GM12878 (cell line): ENCODE measurements at places on chromosomes 4 and X. TPM values are rescaled to one million over a fixed set of nuclear protein-coding genes. Genes with fewer than 3 reads are reported as not detected.
A peak's percentile ranks its signal among the peaks of the same experiment; 100 is the strongest.

DNA sequence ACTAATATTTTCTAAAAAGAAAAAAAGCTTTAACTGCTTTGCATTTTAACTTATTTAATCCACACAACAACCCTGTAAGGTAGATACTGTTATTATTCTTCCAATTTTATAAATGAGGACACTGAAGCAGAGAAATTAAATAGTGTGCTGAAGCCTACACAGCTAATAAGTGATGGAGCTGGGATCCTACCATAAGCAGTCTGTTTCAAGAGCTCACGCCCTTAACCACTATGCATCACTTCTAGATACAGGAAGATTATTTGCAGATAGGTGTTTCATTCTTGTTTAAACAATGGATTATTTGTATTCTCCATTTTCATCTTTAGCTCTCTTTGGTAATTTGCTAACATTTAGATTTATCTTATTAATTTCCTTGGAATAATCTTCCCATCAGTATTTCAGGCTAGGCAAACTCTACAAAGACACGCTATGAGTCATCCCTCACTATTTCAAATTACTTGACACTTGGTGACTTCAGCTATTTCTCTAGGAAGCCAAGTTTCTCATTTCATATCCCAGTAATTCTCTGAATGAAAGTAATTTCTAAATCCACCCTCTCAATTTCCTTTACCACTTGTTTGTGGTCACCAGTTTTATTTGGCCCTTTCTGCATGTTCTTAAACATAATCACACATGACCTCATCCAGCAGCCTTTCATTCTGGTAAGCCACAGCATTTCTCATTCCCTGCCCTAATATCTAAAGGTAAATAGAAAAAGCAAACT, 67.3 kb downstream of the ASB9 start:
- peak; percentile 15 for DNase-seq

DNA sequence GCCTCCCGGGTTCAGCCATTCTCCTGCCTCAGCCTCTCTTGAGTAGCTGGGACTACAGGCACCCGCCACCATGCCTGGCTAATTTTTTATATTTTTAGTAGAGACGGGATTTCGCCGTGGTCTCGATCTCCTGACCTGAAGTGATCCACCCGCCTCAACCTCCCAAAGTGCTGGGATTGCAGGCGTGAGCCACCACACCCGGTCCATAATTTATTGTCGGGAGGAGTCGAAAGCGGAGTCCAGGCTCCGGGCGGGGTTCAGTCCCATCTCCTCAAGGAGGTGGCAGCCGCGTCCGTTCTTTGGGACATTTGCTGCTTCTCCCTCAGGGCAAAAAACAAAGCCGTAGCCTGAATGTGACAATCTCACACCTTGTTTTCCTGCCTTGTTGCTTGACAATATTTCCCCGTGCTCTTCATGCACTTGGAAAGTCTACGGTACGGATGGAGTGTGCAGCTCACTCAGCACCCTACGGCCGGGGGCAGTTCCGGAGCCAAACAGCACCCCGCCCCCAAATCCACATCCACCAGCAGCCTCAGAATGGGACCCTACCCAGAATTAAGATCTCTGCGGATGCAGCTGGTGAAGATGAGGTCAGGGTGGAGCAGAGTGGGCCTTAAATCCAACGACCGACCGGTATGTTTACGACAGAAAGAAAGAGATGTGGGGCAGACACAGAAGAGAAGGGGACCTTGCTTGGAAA, 9.6 kb downstream of the GTPBP6 start:
- DNase-seq = no peak

FRMD7 gene
- not detected in 2 replicates for total RNA-seq

- DNase-seq = no peak
Measured at GRCh38 chrX:76915836-76916235, 488.3 kb downstream of the MAGEE1 start.

DNA sequence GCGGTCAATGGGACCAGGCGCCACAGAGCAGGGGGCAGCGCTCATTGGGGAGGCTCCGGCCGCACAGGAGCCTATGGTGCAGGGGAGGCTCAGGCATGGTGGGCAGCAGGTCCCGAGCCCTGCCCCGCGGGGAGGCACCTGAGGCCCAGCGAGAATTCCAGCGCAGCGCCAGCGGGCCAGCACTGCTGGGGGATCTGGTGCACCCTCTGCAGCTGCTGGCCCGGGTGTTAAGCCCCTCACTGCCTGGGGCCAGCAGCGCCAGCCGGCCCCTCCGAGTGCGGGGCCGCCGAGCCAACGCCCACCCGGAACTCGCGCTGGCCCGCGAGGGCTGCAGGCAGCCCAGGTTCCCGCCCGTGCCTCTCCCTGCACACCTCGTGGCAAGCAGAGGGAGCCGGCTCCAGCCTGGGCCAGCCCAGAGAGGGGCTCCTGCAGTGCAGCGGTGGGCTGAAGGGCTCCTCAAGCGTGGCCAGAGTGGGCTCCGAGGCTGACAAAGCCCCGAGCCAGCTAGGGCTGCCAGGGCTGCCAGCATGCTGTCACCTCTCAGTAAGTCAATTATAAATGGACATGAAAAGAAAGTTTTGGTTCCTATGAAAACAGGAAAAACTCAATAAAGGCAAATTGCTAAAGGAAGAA, 14.5 kb downstream of the FAM184B start:
- DNase-seq = no peak

DNA sequence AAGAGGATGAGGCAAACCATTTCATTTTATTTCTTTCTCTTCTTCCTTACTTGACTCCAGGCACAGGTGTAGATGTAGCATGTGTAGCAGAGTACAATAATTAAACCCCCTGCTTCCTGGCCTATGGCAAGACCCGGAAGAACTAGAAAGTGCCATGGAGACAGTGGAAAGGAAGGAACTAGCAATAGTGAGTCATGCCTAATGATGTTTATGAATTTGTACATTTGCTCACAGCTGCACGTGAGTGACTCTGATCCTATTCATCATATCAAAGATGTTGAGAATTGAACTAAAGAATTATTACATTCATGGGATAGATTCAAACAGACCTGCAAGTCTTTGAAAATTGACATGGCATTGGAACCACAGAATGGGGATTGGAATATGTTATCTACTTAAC, 2233.9 kb upstream of the TENM3 start:
- no peak for DNase-seq

PLP1 gene
- not detected in 2 replicates for total RNA-seq

CTAG1A gene
- not detected in 2 replicates for total RNA-seq

DNA sequence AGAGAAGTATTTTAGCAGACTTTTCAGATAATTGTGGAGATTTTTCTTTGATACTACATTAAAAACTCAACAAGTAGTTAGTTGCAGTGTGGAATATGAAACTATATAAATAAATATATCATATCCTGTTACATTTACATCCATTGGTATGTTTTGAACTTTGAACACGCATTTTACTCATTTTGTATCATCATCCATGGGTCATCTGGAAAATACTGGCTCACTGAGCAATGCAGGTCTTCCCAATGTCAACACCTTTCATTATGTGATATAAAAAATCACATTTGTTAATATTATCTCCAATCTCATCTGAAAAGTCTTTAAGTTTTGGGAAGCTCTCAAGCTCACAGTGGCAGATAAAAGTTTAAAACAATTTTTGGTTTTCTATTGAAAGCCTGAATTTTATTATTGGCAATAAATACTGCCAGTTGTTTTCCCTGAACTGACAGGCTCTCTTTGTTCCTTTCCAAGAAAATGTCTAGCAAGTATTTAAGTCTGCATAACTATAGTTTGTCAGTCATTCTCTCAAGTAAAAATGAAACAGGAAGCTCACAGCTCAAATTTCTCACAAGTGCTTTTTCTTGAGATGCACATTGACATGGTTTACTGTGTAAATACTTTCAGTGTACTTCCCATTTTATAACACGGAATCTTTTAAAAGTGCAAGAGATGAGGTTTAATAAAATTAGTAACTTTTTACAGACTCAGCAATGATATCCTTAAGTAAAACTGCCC, 183.5 kb upstream of the GPC4 start:
- DNase-seq = no peak

GRCh38 chr4:51894059-51894645, 51.2 kb downstream of the DCUN1D4 start:
- no peak for DNase-seq

GRCh38 chr4:26509681-26510333, 19.5 kb upstream of the CCKAR start:
- DNase-seq = no peak

PPP2R2C gene
- total RNA-seq = 0.08 and 0.13 TPM in 2 replicates

LNX1 gene
- 1.4 and 1.5 TPM in 2 replicates for total RNA-seq

GRCh38 chr4:42562016-42562415, 94.9 kb downstream of the ATP8A1 start:
- DNase-seq = no peak

DNA sequence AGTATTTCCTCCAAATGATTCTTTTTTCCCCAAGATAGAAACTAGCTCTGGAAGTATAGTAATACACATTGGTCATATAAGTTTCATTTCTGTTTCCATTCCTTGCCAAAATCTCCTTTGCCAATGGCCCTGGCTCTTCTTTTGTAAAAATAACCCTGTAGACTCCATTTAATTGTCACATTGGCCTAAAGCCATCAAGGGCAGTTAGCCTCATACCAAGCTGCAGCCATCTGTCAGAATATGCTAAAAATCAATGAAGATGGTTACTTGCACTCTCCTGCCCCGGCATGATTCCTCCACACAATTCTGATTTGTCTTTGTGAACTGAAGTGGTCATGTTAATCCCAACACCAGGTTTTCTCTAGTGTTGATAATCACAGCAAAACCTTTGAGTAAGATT, 380.5 kb downstream of the SH2D1A start:
- no peak for DNase-seq

DNA sequence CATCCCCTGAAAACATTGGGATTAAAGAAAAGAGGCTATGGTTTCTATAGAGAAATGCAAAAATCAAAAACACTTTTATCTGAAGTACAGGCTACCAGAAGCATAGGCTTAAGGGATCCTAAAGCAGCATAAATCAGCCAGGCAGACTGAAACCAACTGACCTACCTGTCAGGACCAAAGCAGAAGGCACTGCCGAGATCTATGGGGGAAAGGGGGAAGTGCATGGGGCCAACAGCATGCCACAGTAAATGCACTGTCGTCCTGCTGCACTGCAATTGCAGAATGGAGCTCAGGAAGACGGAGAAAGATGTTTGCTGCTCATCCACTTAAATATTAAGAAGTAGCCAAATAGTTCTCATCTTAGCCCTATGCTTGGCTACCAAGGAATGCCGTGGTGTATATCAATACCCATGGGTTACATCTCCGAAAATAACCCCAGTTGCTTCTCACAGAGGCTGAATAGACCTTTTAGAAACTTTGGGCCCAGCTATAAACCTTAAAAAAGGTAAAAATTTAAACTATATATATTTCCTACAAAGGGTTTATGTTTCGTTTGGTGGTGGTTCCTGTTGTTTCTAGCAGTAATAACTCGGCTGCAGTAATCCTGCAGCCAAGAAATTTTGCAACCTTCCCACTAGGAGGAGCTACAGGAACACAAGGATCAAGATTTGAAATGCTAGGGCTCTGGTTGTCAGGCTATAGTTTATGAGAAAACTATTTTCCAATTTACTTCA, 312.2 kb upstream of the DIAPH2 start:
- DNase-seq = no peak

DNA sequence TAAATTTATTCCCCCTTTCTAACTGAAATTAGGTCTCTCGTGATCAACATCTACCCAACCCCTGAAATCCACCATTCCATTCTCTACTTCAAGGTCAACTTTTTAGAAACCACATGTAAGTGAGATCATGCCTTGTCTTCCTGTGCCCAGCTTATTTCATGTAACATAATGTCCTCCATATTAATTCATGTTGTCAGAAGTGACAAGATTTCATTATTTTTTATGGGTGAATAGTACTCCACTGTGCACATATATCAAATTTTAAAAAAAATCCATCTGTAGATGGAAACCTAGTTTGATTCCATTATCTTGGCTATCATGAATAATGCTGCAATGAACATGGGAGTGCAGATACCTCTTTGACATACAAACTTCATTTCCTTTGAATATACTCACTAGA, 1.5 kb downstream of the PPID start:
- no peak for DNase-seq

SYNPO2 gene
- total RNA-seq = 0.31 and 0.40 TPM in 2 replicates

MAMLD1 gene
- total RNA-seq = not detected in 2 replicates
